Stimulated activated CD4-positive, alpha-beta T cell treated with anti-CD3 and anti-CD28 coated beads, Interleukin-1b, Interleukin-23, amount 100 ng/mL, for 4 hours (primary cell): ENCODE measurements at places on chromosomes 3 and 15.

DNA sequence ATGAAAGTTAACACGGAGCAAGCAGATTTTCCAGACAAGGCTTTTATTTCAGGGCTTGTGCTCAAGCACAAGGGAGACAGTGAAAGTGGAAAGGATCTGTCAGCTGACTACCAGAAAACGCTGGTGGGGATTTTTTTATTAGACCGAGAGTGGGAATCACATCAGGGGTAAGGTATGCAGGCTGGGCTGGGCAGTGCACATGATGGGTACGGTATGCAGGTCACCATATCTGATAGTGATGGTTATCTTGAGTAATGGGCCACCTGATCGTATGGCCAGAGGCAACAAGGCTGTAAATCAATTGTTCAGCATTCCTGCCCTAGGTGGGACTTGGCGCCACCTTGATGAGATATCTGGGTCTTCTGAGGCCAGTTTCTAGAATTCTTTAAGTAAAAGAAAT, 36.9 kb upstream of the PIAS1 start:
- DNase-seq = no peak

GRCh38 chr15:95132774-95133173, 901.4 kb downstream of the MCTP2 start:
- DNase-seq = no peak

DNA sequence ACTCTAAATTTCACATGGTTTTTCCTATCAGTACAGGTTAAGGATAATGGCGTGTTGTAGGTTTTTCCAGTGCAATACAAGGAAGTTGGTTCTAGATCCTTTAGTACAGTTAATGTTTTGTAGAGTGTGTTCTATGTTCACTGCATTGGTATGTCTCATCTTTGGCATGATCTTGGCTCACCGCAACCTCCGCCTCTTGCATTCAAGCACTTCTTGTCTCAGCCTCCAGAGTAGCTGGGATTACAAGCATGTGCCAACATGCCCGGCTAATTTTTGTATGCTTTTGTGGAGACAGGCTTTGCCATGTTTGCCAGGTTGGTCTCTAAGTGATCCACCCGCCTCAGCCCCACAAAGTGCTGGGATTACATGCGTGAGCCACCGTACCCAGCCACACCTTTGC, 30.4 kb downstream of the SNRPN start:
- DNase-seq = no peak

GRCh38 chr15:42808913-42809312, 72.0 kb upstream of the CDAN1 start:
- DNase-seq = no peak
